ENCODE measurements at places on chromosomes 11 and 22.

GRCh38 chr22:26432619-26433311 is 3.7 kb downstream of the ASPHD2 start:
- peak; percentile 83 for DNase-seq

GRCh38 chr11:116689413-116690127 is 83.2 kb downstream of the BUD13 start:
- no peak for DNase-seq

- no peak for DNase-seq
Observed at GRCh38 chr11:6579681-6580080, 23.7 kb downstream of the RRP8 start.

- DNase-seq, result no peak
Observed at GRCh38 chr11:34986883-34987520, 70.6 kb downstream of the PDHX start.

DNA sequence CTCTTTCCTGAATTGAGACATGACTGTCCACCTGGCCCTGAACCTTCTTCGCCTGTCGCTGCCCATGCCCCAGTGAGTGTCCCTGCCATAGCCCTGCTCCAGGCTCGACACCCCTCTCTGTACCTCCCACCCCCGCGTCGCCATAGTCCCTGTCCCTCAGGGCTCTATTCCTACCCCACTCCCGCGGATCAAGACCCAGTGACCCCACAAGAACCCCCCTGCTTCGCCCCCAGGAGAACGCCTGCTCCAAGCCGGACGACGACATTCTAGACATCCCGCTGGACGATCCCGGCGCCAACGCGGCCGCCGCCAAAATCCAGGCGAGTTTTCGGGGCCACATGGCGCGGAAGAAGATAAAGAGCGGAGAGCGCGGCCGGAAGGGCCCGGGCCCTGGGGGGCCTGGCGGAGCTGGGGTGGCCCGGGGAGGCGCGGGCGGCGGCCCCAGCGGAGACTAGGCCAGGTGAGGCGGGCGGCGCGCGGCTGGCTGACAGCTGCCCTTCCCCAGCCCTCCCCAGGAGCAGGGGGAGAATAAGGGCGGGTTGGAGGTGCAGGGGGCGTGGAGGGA is 5.6 kb downstream of the NRGN start:
- DNase-seq, result no peak

- no peak for DNase-seq
Observed at GRCh38 chr11:8808226-8808585, 102.8 kb upstream of the AKIP1 start.

GRCh38 chr11:17906436-17906835 is 106.4 kb downstream of the SERGEF start:
- no peak for DNase-seq

- no peak for DNase-seq
Observed at GRCh38 chr22:20237480-20238440, 30.4 kb downstream of the RTN4R start.

Measured in suppressor macrophage (primary cell).